ENCODE measurements at places on chromosomes 2 and 18.

GRCh38 chr2:222448748-222449181, 24.4 kb downstream of the SGPP2 start:
- DNase-seq: peak; percentile 18

GRCh38 chr2:128770143-128771085, 451.7 kb upstream of the HS6ST1 start:
- no peak for DNase-seq

DNA sequence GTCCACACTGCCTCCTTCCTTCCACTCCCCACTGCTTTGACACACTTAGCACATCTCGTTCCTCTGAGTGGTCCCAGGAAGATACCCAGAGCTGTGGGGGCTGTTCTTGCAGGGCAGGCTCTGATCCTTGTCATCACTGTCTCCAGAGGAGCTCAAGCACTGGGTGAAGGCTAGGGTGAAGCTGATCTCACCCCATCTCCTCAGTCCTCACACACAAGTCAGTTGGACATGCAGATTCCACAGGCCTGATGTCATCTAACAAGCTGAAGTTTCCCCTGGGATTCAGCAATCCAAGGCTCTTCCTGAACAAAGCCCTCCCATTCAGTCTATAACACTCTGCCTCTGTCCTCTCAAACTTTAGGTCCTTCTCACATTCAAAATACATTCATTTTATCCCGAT, 90.6 kb upstream of the RAB6C start:
- no peak for DNase-seq

GRCh38 chr2:54955358-54956110, 94.7 kb downstream of the RTN4 start:
- DNase-seq: peak; percentile 80

DNA sequence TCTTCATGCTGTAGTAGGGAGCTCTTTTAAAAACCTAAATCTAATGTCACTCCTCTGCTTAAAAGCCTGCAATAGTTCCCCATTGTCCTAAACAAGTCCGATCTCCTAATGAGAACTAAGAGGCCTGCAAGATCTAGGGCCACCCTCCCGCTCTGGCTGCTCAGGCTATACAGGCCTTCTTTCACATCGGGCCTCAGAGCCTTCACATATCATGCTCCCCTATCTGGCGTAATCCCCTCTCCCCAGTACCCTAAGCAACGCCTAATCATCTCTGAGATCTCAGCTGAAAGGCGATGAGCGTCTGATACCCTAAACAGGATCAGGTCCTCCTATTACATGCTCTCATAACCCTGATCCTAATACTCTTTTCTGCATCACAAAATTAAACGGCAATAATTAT, 1.9 kb downstream of the MAP4K3 start:
- peak; percentile 37 for DNase-seq

DNA sequence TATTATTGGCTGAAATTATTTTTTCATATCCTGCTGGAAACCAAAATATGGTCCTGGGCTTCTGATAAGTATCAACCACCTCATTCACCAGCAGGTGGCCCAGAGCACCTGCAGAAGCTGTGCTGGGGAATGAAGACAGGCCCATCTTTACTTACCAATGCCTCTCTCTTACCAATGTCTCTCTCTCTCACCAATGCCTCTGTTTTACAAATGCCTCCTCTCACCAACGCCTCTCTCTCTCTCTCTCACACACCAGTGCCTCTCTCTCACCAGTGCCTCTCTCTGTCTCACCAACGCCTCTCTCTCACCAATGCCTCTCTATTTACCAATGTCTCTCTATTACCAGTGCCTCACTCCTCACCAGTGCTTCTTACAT, 2.3 kb upstream of the MAL start:
- DNase-seq: peak; percentile 12

GRCh38 chr18:71844814-71845213, 699.3 kb downstream of the CBLN2 start:
- no peak for DNase-seq

DNA sequence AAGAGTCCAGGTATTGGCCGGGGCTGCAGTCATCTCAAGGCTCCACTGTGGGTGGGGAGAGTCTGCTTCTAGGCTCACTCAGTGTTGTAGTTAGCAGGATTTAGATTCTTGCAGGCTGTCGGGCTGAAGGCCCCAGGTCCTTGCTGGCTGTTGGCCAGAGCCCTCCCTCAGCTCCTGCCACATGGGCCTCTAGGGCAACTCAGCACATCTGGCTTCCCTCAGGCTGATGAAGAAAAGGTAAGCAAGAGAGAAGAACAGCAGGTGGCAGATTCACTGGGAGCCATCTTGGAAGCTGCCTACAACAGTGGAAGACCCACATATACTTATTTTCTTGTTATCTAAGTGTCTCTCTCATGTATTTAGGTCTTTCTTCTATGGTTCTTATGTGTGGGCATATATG, 4.3 kb downstream of the MRPS9 start:
- no peak for DNase-seq

DNA sequence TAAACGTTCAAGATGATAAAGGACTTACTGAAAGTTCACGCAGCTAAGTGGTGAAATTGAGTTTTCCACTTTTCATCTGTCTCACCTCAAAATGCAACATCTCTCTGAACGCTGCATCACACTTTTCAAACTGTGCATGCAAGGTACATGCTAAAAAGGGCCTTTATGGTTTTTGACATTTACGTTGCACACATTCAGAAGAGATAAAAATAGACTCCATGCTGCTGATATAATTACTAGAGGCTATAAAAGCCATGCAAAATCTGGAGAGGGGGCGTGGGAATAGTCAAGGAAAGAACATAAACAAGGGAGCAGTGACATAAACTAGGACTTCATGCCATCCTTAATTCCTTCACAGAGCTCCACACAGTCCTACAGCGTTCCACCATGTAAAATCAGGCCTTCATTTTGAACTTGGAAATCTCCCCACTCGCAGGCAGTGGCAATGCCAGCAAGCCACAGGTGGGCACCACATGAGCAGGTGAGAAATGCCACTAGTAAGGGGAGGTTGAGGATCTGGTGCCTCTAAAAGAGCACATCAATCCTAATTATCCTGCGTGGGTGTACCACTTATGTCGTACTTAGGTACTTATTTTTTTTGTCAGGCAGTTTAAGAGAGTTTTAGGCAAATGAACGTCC, 71.4 kb downstream of the ZEB2 start:
- DNase-seq: no peak

- peak; percentile 36 for DNase-seq
These were observed at the start of gene LRP1B for GRCh38 chr2:142131010-142131669. TSS of gene LRP1B (minus strand) at chr2:142131016. CDS start at chr2:142130729, 287 bp downstream.

- DNase-seq: no peak
These were observed 155.3 kb downstream of the PRKCE start for GRCh38 chr2:45806563-45807358.

DNA sequence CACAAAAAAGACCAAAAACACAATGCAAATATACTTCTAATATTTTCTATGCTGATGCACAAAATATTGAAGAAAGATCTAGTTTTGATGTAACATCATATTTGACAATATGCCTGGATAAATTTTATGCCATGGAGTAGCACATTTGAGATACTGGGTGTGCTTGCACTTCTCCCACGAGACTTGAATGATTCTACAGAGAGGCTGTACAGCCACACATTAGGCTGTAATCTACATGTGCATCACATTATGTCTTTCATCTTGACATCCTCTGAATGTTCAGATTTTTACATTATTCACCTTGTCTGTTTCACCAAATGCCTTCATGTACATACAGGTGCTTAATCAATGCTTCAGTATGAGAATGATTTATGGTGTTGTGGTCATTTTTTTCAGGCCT, 756.4 kb upstream of the CDH7 start:
- DNase-seq: no peak

DNA sequence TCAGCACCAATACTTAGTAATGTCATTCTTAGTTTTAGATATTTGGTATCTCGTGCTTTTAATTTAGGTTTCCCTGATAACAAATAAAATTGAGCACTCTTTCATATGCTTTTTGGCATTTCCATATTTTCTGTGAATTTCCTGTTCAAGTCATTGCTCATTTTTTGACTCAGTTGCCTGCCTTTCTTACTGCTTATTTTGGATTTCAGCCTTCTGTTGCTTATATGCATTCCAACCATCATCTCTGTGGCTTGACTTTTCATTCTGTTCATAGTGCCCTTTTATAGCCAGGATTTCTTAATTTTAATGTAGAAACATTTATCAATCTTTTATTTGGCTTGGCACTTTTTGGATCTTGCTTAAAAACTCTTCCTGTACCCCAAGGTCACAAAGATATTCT, 14.5 kb upstream of the KIF3C start:
- DNase-seq: no peak

DNA sequence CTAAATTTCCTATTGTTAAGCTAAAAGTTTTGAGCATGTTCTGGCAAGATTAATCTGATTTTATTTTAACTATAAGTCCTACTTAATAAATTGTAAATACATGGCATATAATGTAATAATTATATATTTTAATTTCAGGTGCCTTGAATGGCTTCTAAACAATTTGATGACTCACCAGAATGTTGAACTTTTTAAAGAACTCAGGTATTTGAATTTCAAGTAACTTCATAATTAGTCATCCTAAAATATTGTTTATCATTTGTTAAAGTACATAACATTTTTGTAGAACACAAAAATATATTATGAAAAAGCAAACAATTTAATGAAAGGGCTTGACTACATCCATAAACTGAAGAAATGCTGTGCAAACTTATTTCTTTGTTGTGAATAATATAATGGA, 14.5 kb downstream of the GMCL1 start:
- DNase-seq: no peak

GRCh38 chr2:48423376-48423775, 106.6 kb upstream of the STON1 start:
- DNase-seq: no peak

GRCh38 chr18:59721211-59721610, 24.0 kb upstream of the CCBE1 start:
- DNase-seq: no peak

GRCh38 chr18:43081396-43081795, 34.1 kb downstream of the RIT2 start:
- DNase-seq: no peak

DNA sequence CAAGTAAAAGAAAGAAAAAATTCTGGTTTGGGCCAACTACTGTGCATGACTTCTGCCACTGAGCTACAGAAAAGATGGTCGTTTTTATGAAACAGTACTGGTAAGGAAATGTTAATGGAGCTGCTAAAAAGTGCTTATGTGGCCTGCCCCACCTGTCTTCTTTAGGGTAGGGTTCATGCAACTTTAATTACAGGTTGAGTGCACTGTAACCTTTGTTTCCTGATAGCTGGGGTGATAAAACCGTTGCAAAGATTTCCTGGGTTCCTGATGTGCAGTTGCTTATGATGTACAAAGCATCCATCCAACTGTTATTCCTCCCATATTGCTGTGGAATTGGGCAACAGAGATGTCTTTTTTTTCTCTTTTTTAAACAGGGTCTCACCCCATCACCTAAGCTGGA, 34.3 kb upstream of the PUM2 start:
- no peak for DNase-seq

- DNase-seq: no peak
These were observed 174.7 kb downstream of the DNER start for GRCh38 chr2:229539628-229540027.

- DNase-seq: no peak
These were observed 348.7 kb upstream of the GALNT5 start for GRCh38 chr2:156908825-156909224.

DNA sequence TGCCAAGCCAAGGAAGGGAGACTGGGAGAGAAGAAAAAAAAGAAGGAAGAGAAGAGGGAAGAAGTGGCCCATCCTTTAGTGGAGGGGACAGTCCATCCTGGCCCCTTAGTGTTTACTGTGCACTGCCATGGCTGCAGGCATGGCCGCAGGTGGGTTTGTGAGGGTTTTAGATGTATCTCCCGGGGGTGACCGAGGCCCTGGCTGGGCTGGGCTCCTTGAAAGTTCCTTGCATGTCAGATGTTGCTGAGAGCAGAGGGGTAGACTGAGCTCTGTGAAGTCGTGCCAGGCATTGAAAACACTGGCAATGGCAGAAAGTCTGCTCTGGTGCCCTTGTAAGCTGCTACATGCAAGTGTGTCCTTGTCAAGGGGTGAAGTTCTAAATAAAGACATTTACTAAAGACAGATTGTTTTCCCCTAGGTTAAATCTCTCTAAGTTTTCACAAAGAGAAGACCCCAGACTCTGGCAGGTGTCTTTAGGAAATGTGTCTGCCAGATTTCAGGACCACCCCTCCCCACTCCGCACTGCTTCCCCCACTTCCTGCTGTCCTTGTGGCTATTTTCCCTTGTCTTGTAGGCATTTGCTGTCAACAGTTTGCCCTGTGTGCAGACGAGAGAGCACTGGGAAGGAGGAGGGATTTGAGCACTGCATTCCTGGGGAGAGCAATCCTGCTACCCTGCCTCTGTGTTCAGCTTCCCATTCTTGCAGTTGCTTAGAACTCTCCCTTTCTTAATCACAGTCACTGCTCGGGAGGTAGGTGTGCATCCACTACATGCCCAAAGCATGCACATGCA, 68.4 kb downstream of the ACOXL start:
- DNase-seq: no peak

- DNase-seq: no peak
These were observed 36.5 kb upstream of the ST3GAL5 start for GRCh38 chr2:85925216-85925671.

GRCh38 chr2:2044269-2045057, 286.6 kb downstream of the MYT1L start:
- no peak for DNase-seq

DNA sequence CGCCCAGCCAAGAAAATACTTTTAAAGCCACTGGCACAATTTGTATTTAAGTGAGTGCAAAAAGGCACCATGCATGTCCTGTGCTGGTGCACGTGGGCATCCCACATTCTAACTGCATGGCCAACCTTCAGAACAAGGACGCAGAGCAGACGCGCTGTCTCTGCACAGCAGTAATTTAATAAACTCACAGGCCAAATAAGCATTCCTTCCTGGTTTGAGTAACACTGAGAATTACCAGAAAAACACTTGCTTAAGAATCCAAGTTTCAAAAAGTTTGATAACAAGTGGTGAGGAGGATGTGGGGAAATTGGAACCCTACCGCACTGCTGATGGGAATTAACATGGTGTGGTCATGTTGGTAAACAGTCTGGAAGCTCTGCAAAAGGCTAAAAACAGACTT, 38.7 kb downstream of the RPL31 start:
- DNase-seq: no peak

DNA sequence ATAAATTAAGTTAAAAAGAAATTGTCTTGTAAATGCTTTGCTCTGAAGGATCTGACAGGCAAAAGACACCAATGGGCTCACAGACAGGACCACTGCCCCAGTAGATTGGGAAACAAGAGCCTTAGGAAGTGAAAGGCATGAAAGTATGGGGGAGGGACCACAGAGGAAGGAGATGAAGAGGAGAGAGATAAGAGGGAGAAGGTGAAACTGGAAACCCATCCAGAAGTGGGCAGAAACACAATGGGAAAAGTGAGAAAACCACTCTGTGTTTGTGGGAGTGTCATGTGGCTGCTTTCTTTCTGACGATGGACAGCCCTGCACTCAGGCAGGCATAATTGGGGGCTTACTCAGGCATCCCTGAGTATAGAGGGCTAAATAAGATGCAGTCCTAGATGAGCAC, 101.5 kb upstream of the STON1 start:
- no peak for DNase-seq

- peak; percentile 37 for DNase-seq
These were observed 101.4 kb upstream of the RAB6C start for GRCh38 chr2:129877795-129878775.

GRCh38 chr2:237291138-237291792, 122.7 kb downstream of the COL6A3 start:
- DNase-seq: no peak

All from NB4 (cell line).